Stimulated activated CD4-positive, alpha-beta T cell treated with anti-CD3 and anti-CD28 coated beads, Interleukin-4, amount 100 ng/mL, for 1 hour (primary cell): ENCODE measurements at places on chromosomes 5 and 9.

- DNase-seq = no peak
Observed at GRCh38 chr9:20914556-20914955, 116.9 kb downstream of the HACD4 start.

- no peak for DNase-seq
Observed at GRCh38 chr9:132234535-132234934, 72.7 kb downstream of the NTNG2 start.

GRCh38 chr9:14212077-14212476 is 101.9 kb downstream of the NFIB start:
- no peak for DNase-seq

- DNase-seq = no peak
Observed at GRCh38 chr9:119282476-119283077, 86.7 kb downstream of the BRINP1 start.

- no peak for DNase-seq
Observed at GRCh38 chr5:178674334-178674733, 47.5 kb upstream of the CLK4 start.

- no peak for DNase-seq
Observed at GRCh38 chr9:114163517-114163951, 8.2 kb downstream of the COL27A1 start.

GRCh38 chr5:8907168-8907868 is 638.6 kb downstream of the SEMA5A start:
- DNase-seq = no peak

DNA sequence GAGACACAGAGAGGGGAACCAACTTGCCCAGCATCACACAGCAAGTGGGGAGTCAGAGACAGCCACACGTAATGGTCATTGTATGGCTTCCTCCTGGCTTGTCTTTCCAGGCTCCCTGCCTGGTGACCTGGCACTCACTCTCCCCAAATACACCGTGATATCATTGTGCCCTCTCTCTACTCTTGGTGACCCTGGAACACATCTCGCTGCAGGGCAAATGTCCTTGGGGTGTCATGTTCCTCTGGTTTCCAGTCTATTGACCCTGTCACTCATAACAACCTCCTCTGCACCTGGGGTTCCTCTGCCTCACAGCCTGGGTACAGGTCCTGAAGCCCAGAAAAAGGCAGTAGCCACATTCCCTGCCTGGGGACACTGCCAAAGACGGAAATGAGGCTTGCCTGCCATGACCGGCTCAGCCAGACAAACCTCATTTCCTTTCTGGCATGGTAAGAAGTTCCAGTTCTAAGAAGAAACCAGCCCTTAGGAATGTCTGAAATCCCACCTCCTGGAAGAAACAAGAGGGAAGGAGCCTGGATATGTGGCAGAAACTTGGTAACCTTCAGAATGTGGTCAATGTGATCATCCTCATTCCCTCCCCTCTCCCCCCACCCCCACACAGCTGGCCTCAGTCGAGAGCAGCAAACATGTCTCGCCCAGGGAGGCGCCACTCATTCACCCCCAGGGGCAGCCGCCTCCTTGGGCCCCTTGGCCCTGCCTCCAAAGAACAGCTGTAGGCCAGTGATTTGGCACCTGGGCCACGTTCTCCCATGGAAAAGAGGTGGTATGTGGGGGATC is 30.6 kb upstream of the SMU1 start:
- DNase-seq = no peak

DNA sequence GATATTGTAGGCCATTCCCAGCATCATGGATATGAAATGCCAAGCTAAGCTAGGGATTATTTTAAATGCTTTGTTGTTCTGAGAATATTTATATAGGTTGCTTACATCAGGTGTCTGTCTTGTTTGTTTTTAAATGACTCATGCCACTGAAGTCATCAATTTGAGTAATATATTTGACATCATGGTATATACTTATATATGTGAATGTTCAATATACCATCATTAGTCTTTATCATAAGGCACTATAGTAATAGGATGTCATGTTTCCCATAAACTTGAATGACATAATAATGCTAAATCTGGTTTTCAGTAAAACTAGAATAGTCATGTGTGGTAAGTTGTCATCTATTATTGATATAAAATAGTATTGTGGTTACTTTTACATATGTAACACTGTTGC is 13.1 kb downstream of the C9orf85 start:
- DNase-seq = no peak

- DNase-seq = no peak
Observed at GRCh38 chr5:4258170-4258569, 662.5 kb downstream of the IRX1 start.

DNA sequence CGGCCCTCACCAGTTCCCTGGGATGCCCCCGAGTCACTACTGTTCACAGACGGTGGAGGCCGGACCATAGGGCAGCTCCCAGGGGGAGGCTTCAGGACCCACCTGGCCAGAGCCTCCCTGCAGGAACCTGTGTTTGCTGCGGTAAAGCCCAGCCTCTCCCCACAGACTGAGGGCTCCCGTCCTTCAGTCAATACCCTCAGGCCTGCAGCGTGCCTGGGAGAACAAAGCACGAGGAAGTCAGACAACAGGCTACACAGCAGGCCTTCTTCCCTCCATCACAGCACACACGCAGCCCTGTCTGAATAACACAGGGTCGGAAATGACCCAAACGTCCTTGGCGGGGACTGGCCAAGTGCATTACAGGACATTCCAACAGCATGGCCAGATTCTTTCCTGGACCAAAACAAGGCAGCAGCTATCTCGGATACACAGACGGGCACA is 34.4 kb downstream of the COL23A1 start:
- DNase-seq = no peak

DNA sequence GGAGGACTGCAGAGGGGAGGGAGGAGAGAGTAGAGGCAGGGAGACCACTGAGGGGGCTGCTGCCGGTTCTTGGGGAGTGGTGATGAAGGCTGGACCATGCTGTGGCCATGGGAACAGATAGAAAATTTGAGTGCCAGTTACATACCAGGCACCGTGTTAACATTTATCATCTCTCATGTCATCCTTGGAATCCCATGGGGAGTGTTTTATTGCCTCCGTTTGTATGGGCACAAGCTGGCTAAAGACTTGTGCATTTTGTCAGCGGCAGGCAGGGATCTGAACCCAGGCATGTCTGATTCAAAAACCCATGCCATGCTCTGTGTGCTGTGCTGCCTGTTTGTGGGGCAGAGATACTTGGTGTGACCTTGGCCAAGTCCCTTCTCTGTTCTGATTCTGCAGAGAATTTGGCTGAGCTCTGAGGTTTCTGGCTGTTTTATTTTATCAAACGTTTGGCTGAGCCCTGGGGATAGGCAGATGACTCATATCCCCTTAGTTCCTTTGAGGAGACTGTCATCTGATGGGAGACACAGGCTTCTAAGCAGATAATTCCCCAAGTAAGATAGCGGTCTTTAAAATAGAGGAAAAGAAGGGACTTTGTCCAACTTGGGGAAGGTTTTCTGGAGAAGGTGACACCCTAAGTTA is 22.2 kb downstream of the COL27A1 start:
- no peak for DNase-seq
